H9 (cell line): ENCODE measurements at places on chromosomes 7 and 10. TPM values are rescaled to one million over a fixed set of nuclear protein-coding genes. Genes with fewer than 3 reads are reported as not detected.

DNA sequence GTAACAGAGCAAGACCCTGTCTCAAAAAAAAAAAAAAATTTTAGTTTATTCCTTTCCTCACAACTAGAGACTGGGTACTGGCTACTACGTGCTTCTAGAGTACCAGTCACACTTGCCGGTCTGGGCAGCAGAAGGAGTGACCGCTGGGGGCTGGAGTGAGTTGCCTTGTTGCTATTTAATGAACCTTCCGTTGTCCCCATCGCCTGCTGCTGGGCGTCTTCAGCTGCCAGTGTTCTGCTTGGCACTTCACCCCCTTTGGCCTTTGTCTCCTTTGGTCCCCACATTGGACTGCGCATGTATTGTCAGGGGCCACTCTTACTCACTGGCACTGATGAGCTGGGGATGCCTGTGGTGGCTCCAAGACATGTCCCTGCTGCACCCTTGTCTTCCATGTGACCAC lies 110.6 kb downstream of the CLEC2L start:
- H3K27ac ChIP-seq, result no peak overlapping the region
- H3K36me3 ChIP-seq, result peaks cover 14% of the 10 kb centered on the region
- H3K27me3 ChIP-seq, result no peaks in the 10 kb centered on the region
- no peaks in the 10 kb centered on the region for H3K4me1 ChIP-seq

- H3K27me3 ChIP-seq, result no peaks in the 10 kb centered on the region
- H3K27ac ChIP-seq, result no peak overlapping the region
- peaks cover 2% of the 10 kb centered on the region; the same call in 1 of the 2 replicates for H3K4me1 ChIP-seq
Observed at GRCh38 chr10:78356291-78356900, 322.7 kb downstream of the RPS24 start.

- no peak overlapping the region for H3K4me3 ChIP-seq
- H3K27ac ChIP-seq, result no peak overlapping the region
- no peaks in the 10 kb centered on the region for H3K36me3 ChIP-seq
- H3K27me3 ChIP-seq, result no peaks in the 10 kb centered on the region
- DNase-seq, result no peak
Observed at GRCh38 chr7:34343667-34344066, 314.4 kb upstream of the NPSR1 start.

DNA sequence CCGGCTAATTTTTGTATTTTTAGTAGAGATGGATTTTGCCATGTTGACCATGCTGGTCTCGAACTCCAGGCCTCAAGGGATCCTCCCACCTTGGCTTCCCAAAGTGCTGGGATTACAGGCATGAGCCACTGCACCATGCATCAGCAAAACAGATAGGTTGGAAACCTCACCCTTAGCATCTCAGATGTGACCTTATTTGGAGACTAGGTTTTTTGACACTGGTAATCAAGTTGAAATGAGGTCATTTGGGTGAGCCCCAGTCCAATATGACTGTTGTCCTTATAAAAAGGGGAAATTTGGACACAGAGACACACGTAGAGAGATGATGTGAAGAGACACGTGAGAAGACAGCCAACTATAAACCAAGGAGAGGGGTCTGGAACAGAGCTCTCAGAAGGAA lies 42.5 kb upstream of the TPST1 start:
- no peak overlapping the region for H3K4me3 ChIP-seq
- H3K27ac ChIP-seq, result no peak overlapping the region
- H3K4me1 ChIP-seq, result no peaks in the 10 kb centered on the region
- peaks cover 10% of the 10 kb centered on the region for H3K36me3 ChIP-seq
- H3K27me3 ChIP-seq, result no peaks in the 10 kb centered on the region

- H3K36me3 ChIP-seq, result no peaks in the 10 kb centered on the region
- no peak for DNase-seq
Observed at GRCh38 chr7:50466815-50467585, 16.9 kb upstream of the FIGNL1 start.

GRCh38 chr7:78333530-78334425 lies 535.2 kb downstream of the PHTF2 start:
- no peaks in the 10 kb centered on the region; the same call in 2 of the 3 replicates for H3K36me3 ChIP-seq
- no peak for DNase-seq
- H3K4me3 ChIP-seq, result no peak overlapping the region
- no peaks in the 10 kb centered on the region for H3K4me1 ChIP-seq

GRCh38 chr7:150367677-150368095 lies 936 bp upstream of the REPIN1 start:
- peak overlapping the region; percentile 94 for H3K4me3 ChIP-seq
- H3K27ac ChIP-seq, result no peak overlapping the region
- no peak for DNase-seq
- no peaks in the 10 kb centered on the region for H3K27me3 ChIP-seq
- H3K4me1 ChIP-seq, result 0 out of 2 replicates have a peak, but pooled peaks cover 3% of the 10 kb centered on the region

DNA sequence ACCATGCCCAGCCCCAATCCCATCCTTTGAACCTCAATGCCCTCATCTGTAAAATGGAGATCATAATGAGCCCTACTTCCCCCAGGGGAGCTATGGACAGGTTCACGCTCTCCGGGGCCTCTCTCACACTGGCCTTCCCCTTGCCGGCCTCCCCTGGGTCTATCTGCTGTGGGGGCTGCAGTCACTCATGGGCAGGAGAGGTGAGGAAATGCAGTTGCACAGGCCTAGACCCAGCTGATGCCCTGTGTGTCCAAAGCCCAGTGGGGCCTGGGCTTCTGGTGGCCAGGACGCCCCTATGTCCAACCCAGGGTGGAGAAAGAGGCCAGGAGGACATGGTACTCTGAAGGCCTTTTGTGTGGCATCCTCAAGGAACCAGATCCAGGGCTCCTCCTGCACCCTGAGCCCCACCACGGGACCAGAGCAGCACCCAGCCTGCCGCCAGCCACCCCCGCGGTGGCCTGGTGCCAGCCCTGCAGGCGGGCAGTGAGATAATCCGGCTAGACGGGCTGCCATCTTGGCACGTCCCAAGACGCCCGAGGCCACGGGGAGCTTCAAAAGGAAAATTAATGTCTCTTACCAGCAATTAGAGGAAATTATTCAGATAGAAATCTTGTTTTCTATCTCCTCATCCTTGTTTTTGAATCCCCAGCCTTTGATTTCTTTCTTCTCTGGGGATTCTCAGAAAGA lies 39.0 kb downstream of the MYL10 start:
- no peak for DNase-seq
- no peaks in the 10 kb centered on the region for H3K27me3 ChIP-seq
- H3K36me3 ChIP-seq, result no peaks in the 10 kb centered on the region
- H3K4me1 ChIP-seq, result no peaks in the 10 kb centered on the region
- no peak overlapping the region for H3K4me3 ChIP-seq

- H3K4me1 ChIP-seq, result peaks cover 7% of the 10 kb centered on the region
- no peaks in the 10 kb centered on the region for H3K36me3 ChIP-seq
- DNase-seq, result peak; percentile 55
- no peak overlapping the region for H3K27ac ChIP-seq
- no peaks in the 10 kb centered on the region for H3K27me3 ChIP-seq
Observed at GRCh38 chr10:84291384-84291783, 37.0 kb upstream of the CCSER2 start.

DNA sequence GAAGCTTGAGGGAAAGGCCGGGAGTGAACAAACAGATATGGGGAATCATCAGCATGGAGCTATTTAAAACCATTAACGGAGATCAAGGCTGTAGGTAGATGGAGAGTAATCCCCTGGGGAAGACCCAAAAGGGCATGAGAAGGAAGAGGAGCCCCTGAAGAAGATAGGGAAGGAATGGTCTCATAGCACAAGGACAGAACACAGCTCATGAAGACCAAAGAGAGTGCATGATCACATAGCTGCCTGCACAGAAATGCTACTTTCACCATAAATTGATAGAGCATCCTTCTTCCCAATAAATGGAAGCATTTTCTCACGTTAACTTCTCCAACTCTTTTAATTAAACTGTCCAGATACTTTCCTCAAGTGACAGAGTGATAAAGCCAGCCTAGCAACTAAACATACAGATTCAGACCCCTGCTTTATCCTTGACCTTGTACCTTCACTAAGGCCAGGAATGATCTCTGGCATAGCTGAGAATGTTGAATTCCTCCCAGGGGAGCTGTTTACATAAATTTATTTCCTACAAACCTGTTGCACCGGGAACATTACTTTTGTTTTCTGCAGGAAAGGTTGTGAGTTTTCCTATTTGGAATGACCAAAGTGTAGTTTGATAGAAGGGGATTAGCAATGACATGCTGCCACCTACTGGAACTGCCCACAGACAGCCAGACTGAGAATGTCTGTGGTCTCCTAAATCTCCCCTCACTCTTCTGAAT lies 110.8 kb upstream of the LRGUK start:
- H3K4me3 ChIP-seq, result no peak overlapping the region
- H3K27ac ChIP-seq, result no peak overlapping the region

- H3K27me3 ChIP-seq, result no peaks in the 10 kb centered on the region
- peak; percentile 36 for DNase-seq
- H3K27ac ChIP-seq, result no peak overlapping the region
- H3K4me3 ChIP-seq, result no peak overlapping the region
- H3K36me3 ChIP-seq, result no peaks in the 10 kb centered on the region; the same call in 2 of the 3 replicates
- H3K4me1 ChIP-seq, result no peaks in the 10 kb centered on the region
Observed at GRCh38 chr10:126798649-126799048, 106.6 kb upstream of the DOCK1 start.

DNA sequence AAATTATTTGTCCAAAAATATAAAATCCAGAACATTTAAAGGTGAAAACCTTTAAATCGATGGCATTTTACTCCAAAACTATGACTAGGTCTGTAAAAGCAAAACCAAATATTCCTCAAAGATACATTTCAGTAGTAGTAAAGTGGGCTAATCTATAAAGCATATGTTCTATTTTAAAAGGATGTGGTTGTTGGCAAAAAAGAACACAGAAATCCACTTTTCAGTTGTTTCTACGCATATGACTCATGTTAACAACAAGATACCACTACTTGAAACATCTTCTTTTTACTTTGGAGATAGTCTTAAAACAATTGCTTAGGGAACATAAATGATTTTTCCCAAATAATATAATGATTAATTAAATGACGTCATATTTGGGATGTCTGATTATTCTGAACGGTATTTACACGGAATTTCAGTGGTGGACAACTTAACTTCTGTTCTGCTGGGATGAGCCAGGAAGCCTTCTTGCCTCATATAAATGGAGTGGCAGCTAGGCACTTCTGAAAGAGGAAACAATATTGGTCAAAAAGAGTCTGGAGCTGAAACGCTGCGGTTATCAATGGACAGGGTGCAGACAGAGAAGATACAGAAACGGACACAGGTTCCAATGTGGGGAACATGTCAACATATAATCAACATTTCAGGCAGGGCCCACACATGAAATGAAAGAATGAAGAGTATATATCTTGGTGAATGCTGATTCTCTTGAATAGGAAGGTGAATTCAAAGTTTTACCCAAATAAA lies 78.5 kb downstream of the ETV1 start:
- peaks cover 9% of the 10 kb centered on the region; the same call in 2 of the 3 replicates for H3K36me3 ChIP-seq
- H3K27ac ChIP-seq, result peak overlapping the region; percentile 20
- no peak overlapping the region for H3K4me3 ChIP-seq
- no peaks in the 10 kb centered on the region for H3K27me3 ChIP-seq

GRCh38 chr7:129550693-129551360 lies 48.5 kb downstream of the SMKR1 start:
- no peak overlapping the region for H3K27ac ChIP-seq
- H3K4me1 ChIP-seq, result no peaks in the 10 kb centered on the region
- no peaks in the 10 kb centered on the region for H3K27me3 ChIP-seq
- no peak for DNase-seq
- H3K36me3 ChIP-seq, result no peaks in the 10 kb centered on the region
- no peak overlapping the region for H3K4me3 ChIP-seq

DNA sequence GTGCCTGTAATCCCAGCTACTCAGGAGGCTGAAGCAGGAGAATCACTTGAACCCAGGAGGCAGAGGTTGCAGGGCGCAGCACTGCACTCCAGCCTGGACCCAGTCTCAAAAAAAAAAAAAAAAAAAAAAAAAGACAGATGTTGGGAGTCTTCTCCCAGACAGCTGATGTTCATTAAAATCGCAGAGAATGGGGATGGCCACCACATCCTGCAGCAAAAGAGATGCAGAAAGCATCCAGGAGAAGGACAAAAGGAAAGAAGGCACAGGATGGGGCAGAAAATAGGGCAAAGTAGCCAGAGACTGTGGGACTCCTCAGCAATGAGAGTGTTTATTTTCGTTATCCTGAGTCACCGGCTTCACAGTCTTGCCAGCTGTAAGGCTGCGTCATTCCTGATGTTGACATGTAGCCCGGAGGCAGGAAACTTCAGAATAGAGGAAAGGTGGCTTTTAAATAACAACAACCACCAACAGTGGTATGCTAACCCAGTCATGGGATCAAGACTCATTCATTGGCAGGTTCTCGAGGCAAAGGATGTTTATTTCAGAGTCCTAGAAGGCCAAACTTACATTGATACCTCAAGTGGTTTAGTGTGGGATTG lies 149.5 kb upstream of the SVIL start:
- peak; percentile 86 for DNase-seq
- no peak overlapping the region for H3K27ac ChIP-seq
- H3K27me3 ChIP-seq, result no peaks in the 10 kb centered on the region
- H3K4me3 ChIP-seq, result no peak overlapping the region

- H3K36me3 ChIP-seq, result no peaks in the 10 kb centered on the region
- H3K4me3 ChIP-seq, result no peak overlapping the region
- no peak for DNase-seq
- H3K27ac ChIP-seq, result no peak overlapping the region
- H3K4me1 ChIP-seq, result peaks cover 2% of the 10 kb centered on the region; the same call in 1 of the 2 replicates
Observed at GRCh38 chr7:97819161-97819560, 53.0 kb downstream of the ASNS start.

DNA sequence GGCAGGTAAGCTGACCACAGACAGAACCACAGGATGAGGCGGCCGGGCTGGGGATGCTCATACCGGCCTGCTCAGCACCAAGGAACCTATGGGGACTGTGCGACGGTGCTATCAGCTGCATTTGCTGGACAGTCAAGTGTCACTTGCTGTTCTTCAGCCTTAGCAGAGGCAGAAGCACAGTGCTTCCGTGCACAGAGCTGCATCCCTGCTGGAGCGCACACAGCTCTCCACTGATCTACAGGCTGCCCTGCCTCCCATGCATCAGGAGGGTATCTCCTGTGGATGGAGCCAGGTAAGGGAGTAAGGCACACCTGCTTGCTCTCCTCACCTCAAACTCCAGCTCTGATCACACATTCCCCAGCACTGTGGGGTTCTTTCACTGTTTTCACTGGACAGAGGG lies 97.5 kb downstream of the TNS3 start:
- no peak overlapping the region for H3K4me3 ChIP-seq
- H3K27me3 ChIP-seq, result peaks cover 32% of the 10 kb centered on the region; the same call in 1 of the 2 replicates
- H3K36me3 ChIP-seq, result peaks cover 2% of the 10 kb centered on the region; the same call in 1 of the 2 replicates
- no peak for DNase-seq
- no peak overlapping the region for H3K27ac ChIP-seq
- peaks cover 11% of the 10 kb centered on the region; the same call in 1 of the 2 replicates for H3K4me1 ChIP-seq

GRCh38 chr10:47036771-47037170 lies 125.5 kb downstream of the PTPN20 start:
- H3K36me3 ChIP-seq, result no peaks in the 10 kb centered on the region; the same call in 2 of the 3 replicates
- H3K4me1 ChIP-seq, result no peaks in the 10 kb centered on the region
- no peak overlapping the region for H3K4me3 ChIP-seq
- H3K27ac ChIP-seq, result no peak overlapping the region

GRCh38 chr7:107920048-107920772 lies 29.2 kb downstream of the DLD start:
- DNase-seq, result no peak
- no peak overlapping the region for H3K27ac ChIP-seq

AKR1C4 gene
- total RNA-seq, result not detected in 2 replicates

SPDYE9 gene
- not detected in 2 replicates for total RNA-seq

IPMK gene
- 7.2 and 7.3 TPM in 2 replicates for total RNA-seq

TAS2R5 gene
- total RNA-seq, result 0.83 and 0.92 TPM in 2 replicates

DENND2A gene
- total RNA-seq, result 7.3 and 8.2 TPM in 2 replicates

H2BK1 gene
- 0.97 TPM in 1 of 2 replicates, not detected in the other for total RNA-seq
